ENCODE measurements at places on chromosomes 13 and 19.

DNA sequence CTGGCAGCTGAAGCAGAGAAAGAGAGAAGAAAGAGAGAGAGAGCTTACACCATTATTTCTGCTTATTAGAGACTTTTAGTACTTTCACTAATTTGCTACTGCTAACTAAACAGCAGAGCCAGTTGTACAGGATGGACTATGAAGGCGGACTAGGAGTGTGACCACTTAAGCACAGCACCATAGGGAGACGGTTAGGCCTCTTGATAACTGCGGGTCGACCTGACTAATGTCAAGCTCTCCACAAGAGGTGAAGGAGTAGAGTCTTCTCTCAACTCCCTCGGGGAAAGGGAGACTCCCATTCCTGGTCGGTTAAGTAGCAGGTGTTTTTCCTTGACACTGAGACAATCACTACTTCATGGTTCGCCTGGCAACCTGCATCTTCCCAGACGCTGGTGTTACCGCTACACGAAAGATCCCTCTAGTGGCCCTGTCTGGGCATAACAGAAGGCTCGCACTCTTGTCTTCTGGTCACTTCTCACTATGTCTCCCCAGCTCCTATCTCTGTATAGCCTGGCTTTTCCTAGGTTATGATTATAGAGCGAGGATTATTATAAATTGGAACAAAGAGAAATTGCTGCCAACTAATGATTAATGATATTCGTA lies 5.3 kb upstream of the PSG7 start:
- DNase-seq: no peak

- no peak for DNase-seq
These were observed 553.6 kb upstream of the ATXN8OS start for GRCh38 chr13:69553976-69554375.

DNA sequence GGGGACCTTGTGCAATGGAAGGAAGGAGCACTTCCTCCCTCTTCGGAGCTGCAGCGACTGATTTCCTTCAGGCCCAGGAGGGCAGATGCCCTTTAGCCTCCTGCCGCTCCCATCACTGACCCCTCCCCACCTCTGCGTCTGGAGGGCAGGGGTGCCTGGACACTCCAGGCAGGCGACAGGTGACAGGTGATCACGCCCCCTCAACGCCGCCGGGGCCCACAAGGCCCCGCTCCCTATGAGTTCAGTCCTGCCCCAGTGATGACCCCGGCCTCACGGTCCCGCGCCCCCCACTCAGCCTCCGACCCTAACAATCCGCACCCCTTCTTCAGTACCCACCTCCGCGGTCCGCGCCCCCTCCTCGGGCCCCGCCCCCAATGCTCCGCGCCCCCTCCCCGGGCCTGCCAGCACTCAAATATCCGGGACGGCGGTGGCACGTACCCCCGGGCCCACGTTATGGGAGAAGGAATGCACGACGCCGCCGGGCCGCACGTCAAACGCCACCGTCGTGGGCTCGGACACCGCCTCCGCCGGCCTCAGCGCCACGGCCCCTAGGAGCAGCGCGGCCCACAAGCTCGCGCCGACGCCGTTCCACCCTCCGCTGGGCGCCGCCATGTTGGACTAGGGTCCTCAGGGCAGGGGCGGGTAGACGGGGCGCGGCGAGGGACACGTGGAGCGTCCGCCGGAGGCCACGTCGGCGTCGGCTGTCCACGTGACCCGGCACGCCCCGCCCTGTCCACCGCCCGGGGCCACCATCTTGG lies at the start of gene MYDGF:
MYDGF (minus strand) TSS at position 620 of the 758 bp plus-strand sequence; CDS start at position 612, 8 bp downstream.
- peak; percentile 93 for DNase-seq

DNA sequence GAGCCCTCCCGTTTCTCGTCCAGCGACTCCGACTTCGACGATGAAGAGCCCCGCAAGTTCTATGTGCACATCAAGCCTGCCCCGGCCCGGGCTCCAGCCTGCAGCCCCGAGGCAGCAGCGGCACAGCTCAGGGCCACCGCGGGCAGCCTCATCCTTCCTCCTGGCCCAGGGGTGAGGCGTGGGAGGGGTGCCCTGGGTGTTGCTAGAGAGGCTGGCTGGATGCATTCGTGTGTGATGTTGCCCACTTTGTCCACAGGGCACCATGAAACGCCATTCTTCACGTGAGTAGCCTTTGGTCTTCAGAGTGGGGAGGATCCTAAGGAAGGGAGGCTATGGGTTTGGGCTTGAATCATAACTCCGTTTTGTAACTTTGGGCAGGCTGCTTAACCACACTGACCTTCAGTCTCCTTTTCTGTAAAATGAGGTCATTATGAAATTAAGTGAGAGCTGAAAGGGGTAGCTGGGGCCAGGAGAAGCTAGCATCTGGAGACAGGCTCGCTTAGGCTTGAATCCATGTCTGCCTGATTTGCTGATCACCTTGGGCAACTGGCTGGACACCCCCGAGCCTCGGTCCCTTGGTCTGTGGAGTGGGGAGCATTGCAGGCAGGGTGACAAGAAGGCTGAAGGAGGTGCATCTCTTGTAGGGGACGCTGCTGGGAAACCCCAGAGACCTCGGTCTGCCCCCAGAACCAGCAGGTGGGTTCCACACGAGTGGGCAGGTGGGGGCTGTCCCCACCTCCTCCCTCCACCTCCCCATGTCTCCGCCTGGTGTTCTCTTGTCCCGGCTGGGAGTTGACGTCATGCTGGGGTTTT lies 18.7 kb upstream of the B3GNT3 start:
- DNase-seq: peak; percentile 87

DNA sequence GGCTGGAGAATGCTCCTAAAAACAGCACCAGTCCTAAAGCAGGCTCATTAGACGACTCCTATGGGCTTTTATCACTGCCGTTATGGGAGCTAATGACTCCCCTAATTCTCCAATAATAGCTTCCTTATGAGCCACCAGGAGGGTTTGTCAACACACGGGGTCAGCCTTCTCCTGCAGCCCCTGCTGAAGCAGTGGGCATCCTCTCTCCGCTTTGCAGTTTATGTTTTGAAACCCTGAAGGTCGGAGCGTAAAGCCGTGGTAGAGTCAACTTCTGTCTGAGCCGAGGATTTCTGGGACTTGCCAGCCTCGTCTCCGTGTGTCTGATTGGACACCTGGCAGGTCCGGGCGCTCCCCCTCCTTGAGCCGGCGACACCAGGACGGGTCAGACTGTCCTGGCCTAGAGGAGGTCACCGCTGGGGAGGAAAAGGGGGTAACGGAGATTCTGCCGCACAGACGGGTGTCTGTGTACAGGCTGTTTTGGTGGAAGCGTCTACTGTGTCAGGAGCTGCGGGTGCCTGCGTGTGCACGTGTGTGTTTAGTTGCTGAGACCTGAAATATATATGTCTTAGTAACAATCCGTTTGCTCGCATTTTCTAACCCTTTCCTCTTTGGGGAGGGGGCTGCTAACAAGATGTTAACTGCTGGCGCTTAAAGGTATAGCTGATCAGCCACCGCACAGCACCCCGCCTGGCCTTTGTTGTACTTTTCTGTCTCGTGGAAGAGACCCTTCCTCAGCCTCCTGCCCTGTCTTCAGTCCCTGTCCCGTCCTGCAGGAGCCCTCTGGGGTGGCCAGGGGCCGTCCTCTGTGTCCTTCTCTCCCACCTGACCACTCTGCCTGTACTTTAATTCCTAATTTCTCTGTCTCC lies 1.9 kb downstream of the KDM4B start:
- no peak for DNase-seq

DNA sequence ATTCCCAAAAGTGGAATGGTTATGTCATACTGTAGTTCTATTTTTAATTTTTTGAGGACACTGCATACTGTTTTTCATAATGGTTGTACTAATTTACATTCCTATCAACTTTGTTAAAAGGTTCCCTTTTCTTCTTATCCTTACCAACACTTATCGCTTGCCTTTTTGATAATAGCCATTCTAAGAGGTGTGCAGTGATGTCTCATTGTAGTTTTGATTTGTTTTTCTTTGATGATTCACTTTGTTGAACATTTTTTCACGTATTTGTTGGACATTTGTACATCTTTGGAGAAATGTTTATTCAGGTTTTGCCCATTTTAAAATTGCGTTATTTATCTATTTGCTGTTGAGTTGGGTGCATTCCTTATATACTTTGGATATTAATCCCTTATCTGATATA lies 188.8 kb upstream of the SPRY2 start:
- no peak for DNase-seq

GRCh38 chr13:76885203-76886004 lies 801 bp downstream of the KCTD12 start:
- DNase-seq: peak; percentile 60

DNA sequence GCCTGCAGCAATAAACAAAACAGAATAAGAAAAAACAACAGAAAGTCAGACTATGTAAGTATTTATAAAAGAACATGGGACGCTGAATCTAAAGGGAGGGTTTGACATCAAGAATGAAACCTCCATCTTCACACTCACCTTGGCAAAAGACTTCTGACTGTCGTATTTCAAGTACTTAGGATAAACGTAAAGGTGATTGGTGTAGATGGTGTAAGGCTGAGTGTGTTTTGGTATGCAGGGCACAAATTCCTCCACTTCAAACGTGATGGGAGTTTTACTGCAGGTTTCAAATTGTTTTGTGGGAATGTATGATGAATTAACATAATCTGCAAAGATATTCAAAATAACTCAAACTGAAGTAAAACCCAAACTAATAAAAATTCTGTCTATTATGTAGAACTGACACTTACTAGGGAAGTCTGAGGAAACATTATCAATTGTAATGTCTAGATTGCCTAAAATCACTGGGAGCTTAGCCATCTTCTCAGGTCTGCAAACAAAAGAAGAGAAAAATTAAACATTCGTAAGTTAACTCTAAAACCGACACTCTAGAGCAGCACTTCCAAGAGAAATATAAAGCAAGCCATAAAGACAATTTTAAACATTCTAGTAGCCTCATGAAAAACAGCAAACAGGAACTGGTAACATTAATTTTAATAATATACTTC lies 89.5 kb downstream of the DOCK9 start:
- no peak for DNase-seq

DNA sequence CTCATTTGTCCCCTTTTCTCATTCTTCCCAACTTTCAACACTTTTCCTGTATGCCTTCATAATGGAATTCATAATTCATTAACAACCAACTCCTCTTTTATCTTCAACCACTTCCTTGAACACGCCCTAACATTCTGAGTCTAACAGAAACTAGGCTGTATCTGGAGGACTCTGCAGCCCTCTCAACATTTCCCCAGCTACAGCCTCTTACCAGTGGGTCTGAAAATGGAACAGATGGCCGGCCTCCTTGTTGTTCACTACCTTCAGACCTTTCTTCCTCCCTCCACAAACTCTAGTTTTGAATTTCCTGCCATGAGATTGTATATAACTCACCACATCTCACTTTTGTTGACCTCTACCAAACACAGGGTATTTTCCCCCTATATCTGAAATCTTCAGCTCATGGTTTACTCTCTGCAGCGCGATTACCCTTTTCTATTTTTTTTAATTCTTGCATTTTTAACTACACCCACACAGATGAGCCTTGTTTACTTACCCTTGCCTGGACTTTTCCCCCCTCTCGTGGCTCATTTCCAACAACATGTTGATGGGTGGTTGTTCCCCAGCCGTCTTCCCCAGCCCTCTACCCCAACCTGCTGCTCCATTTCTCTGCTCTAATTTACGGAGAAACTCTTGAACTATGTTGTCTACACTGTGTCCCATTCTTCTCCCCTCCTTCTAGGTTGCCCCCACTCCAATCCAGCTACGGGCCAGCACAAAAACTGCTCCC lies 846 bp downstream of the ZNF790 start:
- no peak for DNase-seq

DNA sequence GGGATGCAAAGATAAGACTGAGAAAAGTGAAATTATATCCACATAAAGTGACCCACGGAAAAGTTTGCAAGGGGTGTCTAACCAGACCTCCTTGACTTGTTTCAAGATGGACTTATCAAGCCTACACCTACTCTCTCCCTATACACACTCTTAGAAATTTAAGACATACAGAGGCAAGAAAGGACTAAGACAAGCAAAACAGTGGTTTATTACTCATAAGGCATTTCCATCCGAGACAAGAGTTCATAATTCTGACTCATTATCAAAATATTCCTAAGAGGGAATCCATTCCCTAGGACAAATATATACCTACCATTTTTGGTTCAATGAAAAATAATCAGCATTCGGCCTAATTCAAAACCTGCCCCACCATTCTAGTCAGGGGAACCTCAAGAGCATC lies 232.6 kb upstream of the GPC6 start:
- DNase-seq: no peak

DNA sequence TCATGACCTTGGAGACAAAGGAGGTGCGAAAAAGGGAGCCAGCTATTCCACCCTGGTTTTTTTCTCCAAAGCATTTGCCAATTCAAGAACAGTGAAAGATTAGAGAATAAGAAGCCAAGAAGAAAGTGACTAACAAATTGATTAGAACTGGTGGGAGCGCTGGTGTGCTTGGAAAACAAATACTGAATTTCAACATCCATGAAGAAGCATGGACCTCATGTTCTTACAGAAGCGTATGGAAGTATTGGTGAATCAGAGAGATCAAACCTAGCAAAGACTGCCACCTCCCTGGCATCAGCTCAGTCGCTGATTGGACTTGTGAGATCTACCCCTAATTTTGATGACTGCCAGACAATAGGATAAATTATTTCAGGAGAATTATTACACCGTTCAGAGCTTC lies 195.3 kb downstream of the ITGBL1 start:
- DNase-seq: no peak
